Right forelimb (tissue), 1 donor: ENCODE measurements at places on chromosomes 2 and 18.

DNA sequence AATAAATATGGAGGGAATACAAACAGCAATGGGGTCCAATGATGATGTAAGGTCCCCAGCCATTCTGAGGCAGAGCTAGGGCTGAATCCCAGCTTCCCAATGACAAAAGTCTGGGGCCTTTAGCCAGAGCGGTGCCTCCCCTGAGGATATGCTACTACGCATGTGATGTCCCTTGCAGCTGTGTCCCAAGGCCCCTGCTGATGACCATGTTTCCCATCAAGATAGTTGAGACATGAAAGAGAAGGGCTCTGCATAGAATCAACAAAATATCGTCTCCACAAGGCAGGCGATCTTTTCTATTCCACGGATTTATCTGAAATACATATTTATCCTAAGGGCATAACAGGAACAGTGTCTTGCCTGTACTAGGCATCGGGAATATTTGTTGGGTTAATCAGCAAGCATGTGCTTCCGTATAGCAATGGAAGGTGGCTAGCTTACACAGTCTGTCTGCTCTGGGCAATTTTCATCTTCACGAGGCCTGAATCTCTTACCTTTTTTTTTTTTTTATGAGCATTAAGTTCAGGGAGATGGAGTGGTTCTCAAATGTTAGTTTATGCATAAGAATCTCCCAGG lies 284.6 kb downstream of the CNTNAP5 start:
- DNase-seq = no peak

GRCh38 chr2:225737556-225737955 lies 338.0 kb downstream of the NYAP2 start:
- DNase-seq = no peak

DNA sequence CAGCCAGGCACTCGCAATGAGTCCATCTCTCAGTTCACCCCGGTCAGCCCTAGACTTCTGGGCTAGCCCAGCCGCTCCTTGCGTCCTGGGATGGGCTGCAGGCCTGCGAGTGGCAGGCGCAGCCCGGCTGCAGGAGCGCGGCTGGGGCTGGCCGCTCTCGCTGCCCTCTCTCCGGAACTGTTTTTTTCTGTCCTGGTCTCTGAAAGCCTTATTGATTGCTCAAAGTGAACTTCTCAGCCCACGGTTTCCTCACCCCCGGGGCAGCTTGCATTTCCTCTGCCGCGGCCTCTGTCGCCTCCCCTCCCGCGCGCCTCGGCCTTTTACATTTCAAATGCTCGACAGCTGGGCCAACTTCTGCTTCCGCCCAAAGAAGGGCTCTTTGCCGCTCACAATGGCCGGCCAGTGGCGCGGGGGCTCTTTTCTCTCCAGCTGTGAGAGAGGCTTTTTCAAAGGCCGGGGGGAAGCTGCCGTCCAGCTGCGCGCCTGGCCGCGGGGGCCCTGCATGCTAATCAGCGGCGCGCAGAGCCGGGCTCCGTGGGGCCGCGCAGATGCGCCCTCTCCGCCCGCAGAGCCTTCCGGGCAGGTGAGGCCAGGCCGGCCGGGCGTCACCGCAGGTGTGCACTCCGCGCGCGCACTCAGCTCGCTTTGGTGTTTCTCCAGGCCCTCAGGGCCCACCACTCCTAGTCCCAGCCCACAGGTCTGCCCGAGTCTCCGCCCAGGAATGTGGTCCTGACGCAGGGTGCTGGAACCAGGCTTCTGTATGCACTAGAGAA lies 513.8 kb downstream of the RNF144A start:
- peak; percentile 64 for DNase-seq

DNA sequence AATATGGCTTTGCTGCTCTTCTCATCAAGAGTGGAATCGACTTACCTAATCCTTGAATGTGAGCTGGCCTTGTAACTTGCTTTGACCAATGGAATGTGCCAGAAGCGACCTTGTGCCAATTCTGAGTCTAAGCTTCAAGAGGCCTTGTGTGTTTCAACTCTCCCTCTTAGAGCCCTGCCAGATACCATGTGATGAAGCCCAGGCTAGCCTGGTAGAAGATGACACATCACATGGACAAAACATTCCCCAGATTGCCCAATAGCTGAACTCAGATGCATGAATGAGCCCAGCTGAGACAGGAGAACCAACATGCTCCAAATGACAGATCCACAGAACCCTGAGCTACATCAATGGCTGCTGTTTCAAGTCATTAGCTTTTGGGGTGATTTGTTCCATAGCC lies 4.2 kb upstream of the KLHL14 start:
- DNase-seq = no peak

- DNase-seq = no peak
Observed at GRCh38 chr2:147884830-147885229, 40.0 kb downstream of the ACVR2A start.

- DNase-seq = no peak
Observed at GRCh38 chr18:23627321-23627720, 35.4 kb downstream of the ANKRD29 start.

DNA sequence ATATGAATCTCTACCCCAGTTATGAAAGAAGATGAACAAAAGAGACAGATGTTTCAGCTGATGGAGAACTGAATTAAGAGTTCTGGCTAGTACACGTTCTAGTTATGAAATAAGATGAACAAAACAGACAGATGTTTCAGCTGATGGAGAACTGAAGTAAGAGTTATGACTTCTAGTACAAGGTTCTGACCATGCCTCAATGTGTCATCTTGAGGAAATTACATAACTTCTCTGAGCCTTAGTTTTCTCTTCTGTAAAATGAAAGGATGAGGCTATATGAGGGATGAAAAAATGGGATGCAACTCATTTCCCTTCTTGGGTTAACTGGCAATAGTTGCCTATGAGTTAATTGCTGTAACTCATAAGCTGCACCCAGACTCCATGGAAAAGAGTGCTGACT lies 92.9 kb upstream of the WDR75 start:
- no peak for DNase-seq

DNA sequence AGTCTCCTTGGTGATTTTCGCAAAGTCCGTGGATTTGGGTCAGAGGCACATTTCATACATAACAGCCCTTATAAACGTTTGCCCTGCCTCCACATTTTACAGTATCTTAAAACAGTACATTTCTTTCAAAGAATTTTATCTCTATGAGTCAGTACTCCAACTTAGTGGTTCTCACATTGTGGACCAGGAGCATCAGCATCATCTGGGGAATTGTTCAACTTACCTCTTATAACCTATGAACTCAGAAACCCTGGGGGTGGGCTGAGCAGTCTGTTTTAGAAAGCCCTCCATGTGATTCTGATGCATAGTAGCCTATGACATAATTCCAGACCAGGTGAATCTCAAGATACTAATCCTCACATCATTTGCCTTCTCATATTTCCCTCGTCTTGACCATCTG lies 12.4 kb downstream of the SUPT7L start:
- no peak for DNase-seq

GRCh38 chr2:134218930-134219658 lies 34.8 kb upstream of the MGAT5 start:
- no peak for DNase-seq

- no peak for DNase-seq
Observed at GRCh38 chr2:12720278-12720620, 3.5 kb downstream of the TRIB2 start.
